ENCODE measurements at places on chromosomes 6 and 20.

GRCh38 chr6:124870611-124871459 is 91.4 kb upstream of the RNF217 start:
- no peak for DNase-seq

- DNase-seq = no peak
Observed at GRCh38 chr6:131980791-131981623, 29.8 kb upstream of the CCN2 start.

DNA sequence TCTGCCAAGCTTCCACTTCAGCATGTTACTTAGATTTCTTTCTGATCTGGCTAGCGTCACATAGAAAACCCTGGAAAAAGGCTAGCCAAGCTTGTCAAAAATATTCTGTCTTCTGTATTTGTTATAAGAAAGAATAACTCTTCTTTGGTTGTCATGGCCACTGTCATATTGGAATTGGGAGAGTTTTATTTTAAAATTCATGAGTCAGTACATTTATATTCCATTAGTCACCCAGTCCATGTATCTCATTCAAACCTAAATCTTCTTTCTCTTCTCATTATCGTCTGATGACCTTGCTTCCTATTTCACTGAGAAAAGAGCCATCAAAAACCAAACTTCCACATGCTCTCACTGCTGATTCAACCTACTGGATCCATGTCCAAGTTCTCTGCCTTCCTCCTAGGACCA is 65.7 kb downstream of the EPM2A start:
- DNase-seq = no peak

DNA sequence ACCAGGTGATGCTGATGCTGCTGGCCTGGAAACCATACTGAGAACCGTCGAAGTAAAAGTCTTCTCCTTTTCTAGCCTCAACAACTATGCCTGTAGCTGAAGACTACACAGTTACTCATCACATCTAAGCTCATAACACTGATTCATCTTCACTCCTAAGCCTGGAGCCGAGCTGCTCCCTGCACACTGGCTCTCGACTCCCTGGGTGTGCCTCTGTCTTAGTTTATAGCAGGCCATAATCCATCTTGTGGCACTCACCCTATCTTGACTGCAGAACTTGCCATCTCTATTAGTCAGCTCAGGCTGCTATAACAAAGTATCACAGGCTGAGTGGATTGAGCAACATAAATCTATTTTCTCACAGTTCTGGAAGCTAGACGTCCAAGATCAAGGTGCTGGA is 191.0 kb downstream of the UNC5CL start:
- no peak for DNase-seq

- no peak for DNase-seq
Observed at GRCh38 chr6:13654496-13654895, 39.4 kb downstream of the NOL7 start.

DNA sequence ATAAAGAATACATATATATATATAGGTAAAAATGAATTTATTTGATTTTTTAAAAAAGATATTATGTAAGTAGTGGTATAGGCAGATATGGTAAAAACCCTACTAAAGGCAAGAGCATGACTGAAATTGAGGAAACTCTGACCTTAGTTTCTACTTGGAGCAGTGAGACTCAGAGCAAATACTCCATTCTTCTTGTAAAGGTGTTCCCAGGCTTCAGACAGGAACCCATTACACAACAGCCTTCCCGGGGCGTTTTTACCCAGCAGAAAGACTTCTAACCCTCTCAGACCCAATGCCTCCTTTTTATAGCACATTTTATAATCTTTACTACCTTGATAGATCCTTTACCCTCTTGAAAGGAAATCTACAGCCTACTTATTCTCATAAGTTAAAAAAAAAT is 124.5 kb downstream of the MTFR2 start:
- no peak for DNase-seq

DNA sequence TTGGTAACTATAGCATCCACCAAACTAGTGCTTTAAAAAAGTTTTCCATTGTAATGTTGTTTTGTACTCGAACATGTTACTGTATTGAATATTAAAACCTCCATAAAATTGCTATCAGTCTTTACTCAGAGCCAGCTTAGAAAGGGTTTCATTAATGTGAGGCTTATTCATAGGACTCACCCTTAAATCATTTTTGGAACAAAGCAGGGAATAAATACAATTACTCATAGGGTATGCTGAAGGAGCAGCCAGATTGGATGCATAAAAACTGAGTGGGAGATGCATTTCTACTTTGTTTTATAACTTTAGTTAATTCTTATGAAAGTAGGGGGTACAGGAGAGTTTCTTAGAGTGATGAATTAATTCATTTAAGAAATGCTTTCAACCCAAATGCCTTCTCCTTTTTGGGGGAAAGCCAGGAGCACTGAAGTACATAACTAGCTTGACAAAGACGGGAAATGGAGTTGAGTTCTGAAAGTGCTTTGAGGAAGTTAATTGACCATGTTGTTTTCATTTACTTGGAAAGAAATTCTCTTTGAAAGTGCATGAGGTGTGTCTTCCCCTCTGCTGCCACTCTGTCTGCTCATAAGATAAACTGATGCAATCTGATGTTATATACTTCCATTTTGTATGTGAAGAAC is 90.3 kb downstream of the RNF144B start:
- no peak for DNase-seq

DNA sequence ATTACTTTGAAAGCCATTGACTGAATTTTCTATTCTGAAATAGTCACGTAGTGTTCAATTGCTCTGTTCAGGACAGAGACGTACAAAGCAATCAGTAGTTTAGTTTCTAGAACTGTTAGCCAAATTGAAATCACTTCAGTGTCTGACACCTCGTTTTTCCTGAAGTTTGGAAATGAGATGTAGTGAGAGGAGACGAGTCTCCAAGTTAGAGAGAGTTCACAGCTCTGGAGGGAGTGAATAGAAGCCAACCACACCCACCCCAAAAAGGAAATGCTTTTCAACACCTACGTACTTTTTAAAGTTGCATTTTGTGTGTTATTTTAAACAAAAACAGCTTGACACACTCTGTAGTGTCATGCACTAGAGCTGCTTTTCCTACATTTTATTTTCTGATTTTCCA is 296.0 kb downstream of the ADGRG6 start:
- no peak for DNase-seq

DNA sequence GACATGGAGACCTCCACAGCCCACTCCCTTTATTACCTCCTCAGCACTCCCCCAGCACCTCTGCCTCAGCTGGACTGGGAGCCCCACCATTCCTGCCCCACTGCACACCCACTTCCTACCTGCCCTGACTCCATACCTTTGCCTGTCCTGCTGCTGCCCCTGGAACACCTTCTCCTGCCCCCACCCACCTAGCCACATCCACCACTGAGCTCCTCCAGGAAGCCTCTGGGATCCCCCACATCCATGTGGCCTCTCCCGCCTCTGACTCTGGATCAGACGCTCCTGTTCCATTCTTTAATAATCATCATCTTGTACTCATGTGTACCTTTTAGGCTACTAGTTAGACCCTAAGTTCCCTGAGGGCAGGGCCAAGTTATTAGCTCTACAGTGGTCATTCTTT is 2.2 kb upstream of the SDCBP2 start:
- no peak for DNase-seq

GRCh38 chr6:122154912-122155575 is 244.4 kb upstream of the HSF2 start:
- no peak for DNase-seq

DNA sequence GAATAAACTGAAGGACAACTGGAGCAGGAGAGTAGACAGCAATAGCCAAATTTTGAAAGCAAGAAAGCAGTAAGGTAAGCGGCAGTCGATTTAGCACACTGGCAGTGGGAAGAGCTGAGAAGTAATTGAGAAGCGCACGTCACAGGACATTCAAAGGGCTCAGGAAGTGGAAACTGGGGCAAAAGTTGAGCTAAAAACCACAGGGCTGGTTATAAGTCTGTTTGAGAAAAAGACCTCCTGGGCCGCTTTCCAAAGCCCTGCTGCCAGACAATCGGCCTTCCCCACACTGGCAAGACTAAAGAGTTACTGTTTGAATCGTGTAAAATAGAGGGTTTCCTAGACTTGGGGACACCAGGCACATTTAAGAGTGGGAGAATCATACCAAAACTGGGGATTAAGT is 161.4 kb downstream of the DNAH8 start:
- DNase-seq = no peak

DNA sequence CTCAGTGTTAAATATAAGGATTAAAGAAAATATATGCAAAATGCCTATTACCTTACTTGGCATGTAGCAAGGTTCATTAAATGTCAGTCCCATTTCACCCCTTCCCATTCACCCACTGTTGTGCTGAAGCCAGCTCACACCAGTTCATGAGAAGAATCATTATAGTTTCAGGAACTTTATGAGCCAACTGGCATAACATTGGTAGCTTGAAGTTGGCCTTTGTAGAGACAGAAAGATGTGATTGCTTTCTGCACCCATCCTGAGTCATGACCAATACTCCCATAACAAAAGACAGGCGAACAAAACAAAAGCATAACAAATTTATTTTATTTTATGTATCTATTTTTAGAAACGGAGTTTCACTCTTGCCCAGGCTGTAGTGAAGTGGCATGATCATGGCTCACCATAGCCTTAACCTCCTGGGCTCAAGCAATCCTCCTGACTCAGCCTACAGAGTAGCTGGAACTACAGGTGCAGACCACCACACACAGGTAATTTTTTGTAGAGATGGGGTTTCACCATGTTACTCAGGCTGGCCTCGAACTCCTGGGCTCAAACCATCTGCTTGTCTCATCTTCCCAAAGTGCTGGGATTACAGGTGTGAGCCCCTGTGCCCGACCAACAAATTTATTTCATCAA is 17.6 kb upstream of the IER3 start:
- no peak for DNase-seq

- DNase-seq = no peak
Observed at GRCh38 chr20:59708326-59708725, 104.0 kb downstream of the PHACTR3 start.

DNA sequence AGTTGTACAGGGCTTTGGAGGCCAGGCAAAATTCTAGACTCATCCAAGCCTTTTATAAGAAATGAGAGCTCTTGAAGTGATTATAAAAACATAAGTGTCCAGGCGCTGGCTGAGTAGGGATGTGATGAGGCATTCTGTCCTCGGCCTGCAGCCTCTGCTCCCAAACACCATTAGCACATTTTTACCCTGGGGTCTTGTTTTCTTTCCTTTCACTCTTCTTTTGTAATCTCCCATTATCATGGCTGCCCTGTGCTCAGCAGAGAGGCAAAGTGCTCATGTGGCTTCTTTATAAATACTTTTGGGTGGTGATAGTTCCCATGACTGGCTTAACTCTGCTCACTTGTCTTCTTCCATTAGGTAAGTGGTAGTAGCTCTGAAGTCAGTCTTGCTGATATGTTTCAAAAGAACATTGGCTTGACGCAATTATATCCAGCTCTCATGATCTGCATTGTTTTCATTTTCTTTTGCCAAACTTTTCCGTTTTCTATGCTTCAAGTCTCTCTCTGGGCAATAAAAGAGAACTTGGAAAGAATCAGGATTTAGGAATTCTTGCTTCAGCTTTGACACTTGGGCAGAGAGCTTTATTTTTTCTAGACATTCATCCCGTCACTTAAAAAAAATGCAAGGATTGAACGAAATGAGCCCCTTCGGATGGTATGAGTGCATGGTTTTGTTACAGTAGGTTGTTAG is 61.1 kb downstream of the CAP2 start:
- no peak for DNase-seq

- DNase-seq = no peak
Observed at GRCh38 chr6:134458857-134459657, 141.1 kb upstream of the SGK1 start.

DNA sequence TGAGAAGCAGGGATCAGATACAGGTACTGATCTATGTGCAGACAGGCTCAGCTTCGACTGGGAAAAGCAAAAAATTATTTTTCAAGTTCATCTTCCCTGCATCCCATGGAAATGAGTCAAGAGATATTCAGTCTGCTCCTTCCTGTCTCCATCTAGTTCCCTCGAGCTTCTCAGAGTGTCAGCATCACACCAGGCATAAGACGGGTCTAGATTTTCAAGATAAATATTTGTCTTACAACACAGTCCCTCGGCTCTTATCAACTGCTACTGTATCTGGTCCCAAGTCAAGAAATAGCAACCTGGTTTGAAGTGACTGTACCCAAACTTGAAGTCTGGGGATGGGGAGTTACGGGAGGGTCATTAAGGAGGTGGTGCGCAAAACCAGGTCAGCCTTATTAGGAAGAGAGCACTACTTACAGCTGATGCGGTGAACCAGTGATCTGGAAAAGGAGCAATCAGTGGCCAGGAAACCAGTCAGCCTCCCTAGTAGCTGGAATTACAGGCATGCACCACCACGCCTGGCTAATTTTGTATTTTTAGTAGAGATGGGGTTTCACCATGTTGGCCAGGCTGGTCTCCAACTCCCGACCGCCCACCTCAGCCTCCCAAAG is 29.7 kb downstream of the ZMYND8 start:
- DNase-seq = no peak
